SW480 (cell line): ENCODE measurements at places on chromosomes 7 and 10.

DNA sequence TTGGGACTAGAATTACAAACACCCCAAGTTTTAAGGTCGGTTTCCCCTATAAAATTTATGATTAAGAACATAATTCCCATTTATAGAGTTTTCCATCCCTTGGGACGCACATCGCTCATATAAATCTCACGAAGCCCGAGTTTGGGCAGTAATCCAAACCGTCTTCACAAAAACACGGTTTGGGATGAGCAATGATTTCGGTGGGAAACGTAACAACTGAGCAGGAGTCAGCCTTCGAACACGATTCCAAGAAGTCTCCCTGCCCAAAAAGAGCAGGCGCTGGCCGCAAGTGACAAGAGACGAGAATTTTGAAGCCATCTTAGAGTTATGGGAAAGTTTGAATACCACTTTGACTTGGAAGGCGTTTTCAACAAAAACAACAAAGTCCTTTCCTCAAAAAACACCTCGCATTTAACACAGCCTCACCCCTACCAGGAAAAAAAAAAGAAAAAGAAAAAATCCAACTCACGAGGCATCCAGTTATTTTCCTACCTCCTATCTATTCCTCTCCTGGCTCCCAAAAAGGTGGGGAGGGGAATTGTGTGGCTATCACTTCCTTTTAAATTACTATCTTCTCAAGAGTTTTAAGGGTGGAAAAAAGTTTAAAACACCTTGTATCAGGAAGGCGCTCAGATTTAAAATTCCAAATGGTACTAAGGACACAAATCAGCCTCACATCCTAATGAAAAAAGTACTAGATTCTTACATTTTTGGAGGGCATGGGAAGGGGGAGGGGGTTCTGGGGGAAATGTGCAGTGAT is 1.6 kb downstream of the SEPHS1 start:
- no peak for DNase-seq

DNA sequence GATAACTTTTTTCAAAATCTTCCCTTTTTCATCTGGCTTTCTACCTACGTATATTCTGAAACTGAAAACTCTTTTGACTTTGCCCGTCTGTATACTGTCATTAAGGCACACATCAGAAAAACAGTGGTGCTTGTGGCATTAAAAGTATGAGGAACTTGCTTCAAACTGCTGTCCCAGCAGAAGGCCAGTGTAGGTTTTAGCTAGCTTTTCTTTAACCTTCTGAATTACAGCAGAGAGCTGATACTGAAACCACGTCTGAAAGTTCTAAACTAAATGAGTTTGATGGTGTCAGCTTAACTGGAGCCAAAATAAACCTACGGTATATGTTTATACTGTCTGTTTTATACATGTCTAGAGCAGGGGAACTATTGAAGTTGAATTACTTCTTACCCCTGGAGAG is 283.4 kb downstream of the TFEC start:
- DNase-seq, result no peak

DNA sequence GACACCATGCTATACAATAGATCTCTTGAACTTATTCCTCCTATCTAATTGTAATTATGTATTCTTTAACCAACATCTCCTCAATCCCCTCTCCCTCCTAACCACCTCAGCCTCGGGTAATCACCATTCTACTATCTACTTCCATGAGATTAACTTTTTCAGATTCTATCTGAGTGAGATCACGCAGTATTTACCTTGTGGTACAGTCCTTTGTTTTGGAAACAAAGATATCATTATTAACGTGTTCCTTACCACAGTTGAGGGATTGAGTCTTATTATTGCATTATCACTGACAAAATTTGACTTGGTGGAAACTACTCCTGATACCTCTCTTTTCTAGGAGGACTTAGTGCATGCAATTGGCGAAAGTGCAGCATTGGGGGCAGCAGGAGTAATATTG is 26.0 kb upstream of the HYAL4 start:
- DNase-seq, result peak; percentile 37

DNA sequence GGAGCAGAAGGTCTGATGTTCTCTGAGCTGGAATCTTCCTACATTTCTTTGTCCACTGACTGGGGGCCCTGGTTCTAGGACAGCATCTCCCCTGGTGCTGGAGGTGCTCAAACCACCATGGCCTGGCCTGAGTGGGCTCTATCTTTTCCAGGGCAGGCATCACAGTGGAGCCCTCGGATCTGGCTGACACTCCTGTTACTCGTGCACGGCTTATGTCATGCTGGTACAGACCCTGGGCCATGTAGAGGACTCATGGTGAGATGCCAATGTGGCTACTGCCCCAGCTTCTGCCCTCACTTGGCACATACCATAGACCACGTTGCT is 96.0 kb downstream of the HIPK2 start:
- DNase-seq, result no peak

- no peak for DNase-seq
Measured at GRCh38 chr10:100968062-100968736, 1.1 kb upstream of the SEMA4G start.

DNA sequence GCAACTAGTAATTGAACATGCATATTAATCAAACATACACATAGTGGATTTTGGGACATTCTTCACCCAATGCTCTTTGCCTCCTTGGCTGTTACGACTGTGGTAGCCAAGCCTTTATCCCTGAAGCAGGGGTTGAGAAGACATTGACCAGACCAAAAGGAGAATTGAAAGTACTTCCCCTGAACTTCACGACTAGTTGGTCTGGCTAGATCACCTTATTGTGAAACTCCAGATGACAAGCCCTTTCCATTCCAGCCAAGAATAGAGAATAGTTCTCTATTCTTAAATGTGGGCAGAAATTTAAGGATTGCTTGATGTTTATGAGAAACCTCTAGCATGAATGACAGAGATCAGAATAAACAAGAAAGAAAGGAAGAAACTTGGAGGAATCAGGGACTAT is 97.0 kb downstream of the LRMDA start:
- DNase-seq, result no peak

GRCh38 chr7:35356495-35356894 is 102.6 kb upstream of the TBX20 start:
- no peak for DNase-seq

- no peak for DNase-seq
Measured at GRCh38 chr10:48520594-48520993, 84.3 kb downstream of the ARHGAP22 start.

GRCh38 chr10:48604039-48604990 is 558 bp downstream of the ARHGAP22 start:
- DNase-seq, result no peak

DNA sequence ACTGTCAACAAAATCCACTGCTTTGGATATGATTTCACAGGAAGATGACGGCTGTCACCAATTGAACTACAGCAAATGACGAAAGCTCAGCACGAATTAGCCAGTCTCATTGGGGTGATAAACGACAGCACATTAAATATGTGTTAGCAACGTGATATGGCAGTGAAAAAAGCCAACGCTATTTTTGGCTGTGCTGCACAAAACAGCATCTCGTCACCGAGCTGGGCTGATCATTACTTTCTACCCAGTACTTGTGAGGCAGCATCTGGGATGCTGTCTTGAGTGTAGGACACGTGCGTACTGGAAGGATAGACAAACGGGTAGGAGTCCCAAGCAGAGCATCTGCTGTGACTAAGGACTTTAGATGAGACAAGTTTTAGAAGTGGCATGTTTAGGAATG is 138.3 kb downstream of the EXOC4 start:
- no peak for DNase-seq

DNA sequence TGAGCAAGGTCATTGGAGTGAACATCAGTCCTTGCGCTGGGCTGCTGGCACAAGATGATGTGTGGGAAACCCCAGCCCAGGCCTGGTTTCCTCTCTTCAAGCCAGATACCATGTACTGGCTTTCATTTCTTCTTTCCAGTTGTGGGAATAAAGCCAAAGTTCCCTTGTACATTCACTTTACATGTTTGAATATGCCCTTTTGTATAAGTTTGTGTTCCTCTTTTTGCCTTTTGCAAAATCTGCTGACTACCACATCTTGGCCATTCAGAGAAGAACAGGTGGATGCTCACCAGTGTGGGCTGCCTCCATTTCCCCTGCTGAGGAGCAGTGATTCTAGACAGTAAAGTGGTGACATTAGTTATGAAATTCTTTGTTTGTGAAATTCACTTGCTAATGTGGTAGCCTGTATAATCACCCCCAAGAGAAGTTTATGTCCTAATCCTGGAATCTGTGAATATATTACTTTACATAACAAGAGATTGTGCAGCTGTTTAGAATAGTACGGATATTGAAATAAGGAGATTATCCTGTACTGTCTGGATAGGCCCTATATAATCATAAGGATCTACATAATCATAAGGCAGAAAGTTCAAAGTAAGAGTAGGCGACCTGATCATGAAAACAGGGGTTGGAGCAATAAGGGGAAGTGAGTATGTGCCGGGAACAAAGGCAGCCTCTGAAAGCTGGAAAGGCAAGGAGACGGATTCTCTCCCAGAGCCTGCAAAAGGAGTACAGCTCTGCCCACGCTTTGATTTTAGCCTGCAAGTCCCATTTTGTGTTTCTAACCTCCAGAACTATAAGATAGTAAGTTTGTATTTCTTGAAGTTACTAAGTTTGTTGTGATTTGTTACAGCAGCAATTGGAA is 18.8 kb upstream of the AOAH start:
- DNase-seq, result no peak

- DNase-seq, result no peak
Measured at GRCh38 chr10:33041783-33042437, 83.9 kb upstream of the ITGB1 start.

- DNase-seq, result no peak
Measured at GRCh38 chr10:30558411-30558810, 71.1 kb downstream of the LYZL2 start.

DNA sequence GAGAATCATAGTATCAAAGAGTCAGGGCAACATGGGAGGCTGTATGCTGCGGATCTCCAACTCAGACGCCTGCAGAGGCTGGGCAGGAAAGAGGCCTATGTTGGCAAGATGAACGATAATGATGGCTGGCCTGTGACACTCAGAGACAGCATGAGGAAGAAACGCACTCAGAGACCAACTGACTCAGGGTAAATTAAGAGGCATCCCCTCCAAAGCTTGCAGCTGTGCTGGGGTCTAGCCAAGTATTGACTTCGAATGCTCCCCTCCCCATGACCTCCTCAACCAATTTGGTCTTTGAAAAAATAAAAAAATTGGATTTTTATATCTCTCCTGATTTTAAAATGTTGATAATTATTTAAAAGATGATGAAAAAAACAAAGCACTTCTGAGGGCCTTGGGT is 718.9 kb downstream of the GRID1 start:
- DNase-seq, result no peak

- DNase-seq, result peak; percentile 64
Measured at GRCh38 chr7:100863406-100863950, 3.7 kb upstream of the TRIP6 start.

DNA sequence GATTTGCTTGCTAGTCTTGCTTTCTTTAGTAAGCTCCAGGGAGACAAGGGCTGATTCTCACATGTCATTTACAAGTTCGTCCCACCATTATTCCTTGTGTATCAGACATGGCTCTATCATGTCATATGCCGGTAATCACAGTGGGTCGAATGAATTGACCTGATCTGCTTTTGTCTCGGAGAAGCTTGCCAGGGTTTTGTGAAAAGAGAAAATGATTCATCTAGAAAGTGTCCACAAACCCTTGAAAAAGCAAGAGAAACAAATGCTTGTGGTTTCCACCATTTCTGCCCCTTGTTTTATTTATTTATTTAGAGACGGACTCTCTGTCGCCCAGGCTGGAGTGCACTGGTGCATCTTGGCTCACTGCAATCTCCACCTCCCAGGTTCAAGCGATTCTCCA is 278.5 kb downstream of the TCF7L2 start:
- DNase-seq, result no peak

DNA sequence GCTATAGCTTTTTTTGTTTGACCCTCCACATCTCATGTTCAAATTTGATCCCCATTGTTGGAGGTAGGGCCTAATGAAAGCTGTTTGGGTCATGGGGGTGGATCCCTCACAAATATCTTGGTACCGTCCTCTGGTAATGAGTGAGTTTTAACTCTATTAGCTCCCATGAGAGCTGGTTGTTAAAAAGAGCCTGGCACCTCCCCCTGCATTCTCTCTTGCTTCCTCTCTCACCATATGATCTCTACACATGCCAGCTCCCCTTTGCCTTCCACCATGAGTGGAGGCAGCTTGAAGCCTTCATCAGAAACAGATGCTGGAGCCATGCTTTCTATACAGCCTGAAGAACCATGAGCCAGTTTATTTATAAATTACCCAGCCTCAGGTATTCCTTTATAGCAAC is 43.0 kb upstream of the IMMP2L start:
- no peak for DNase-seq

DNA sequence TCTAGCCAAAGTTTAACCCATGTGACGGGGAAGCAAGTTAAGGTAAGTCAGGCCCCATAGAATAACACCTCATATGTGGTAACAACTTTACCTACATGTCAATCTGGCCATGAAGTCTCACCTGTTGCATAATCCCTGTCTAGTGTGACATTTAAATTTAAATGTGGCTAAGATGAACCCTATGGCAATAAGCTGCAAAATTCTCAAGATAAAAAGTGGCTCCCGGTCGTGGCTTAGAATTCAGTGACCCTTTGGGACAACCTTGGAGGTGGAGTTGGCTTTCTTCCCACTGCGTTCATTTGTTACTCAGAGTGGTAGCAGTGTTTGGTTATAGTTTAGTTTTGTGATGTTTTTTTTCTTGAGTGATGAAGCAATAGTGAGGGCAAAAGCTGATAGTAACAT is 90.6 kb downstream of the ARID5B start:
- no peak for DNase-seq

- DNase-seq, result no peak
Measured at GRCh38 chr10:91219371-91220193, 881 bp upstream of the PCGF5 start.

- no peak for DNase-seq
Measured at GRCh38 chr7:86643561-86644281, at the start of gene GRM3. Gene GRM3 (plus strand): TSS chr7:86643909. CDS start chr7:86765146, 121,237 bp downstream.

DNA sequence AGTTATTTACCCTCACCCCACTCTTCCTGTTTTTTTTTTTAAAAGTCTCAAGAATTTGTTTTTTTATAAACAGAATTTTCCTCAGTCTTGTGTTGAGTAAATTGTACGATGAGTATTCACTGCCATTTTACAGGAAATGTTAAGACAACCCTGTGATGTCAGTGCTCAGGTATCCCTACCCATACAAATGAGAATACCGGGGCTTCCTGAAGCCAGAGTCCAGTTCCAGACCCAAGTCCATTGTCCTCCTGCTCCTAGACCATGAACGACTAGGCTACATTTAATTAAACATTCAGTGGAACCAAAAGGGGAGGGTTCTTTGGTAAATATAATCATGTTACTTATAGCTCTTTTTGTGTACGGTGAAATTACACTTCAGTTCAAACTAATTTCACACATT is 79.2 kb downstream of the GNAI1 start:
- DNase-seq, result no peak

GRCh38 chr10:106542461-106542860 is 622.0 kb downstream of the SORCS1 start:
- no peak for DNase-seq

- peak; percentile 36 for DNase-seq
Measured at GRCh38 chr10:71396711-71397295, at the start of gene CDH23. Gene CDH23 (plus strand): TSS chr10:71396920. CDS start chr10:71439832, 42,912 bp downstream.

DNA sequence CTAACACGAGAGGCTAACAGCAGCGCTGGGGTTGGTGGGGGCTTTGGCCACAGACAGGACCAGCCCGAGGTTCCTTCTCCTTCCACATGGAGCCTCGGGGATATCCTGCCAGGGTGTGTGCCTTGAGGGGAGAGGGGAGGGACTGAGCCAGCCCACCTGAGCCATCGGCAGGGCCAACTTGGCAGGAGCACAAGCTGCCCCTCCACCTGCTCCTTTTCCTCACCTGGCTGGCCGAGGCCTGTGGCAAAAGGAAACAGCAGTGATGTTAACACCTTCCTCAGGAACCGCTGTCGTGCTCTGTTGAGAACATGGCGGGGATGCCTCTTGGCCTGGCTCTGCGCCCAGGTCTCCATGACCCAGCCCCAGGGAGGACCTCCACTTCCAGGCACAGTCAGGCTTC is 255.1 kb upstream of the PPP2R2D start:
- no peak for DNase-seq
